Activated T-cell treated with anti-CD3 and anti-CD28 coated beads for 48 hours (primary cell): ENCODE measurements at places on chromosomes 12 and 14.

GRCh38 chr12:26555139-26555538 lies 277.9 kb downstream of the ITPR2 start:
- no peak for DNase-seq

GRCh38 chr12:118521036-118521370 lies 144.6 kb downstream of the SUDS3 start:
- no peak for DNase-seq

GRCh38 chr12:108629824-108630476 lies 3.7 kb downstream of the SELPLG start:
- no peak for DNase-seq

- no peak for DNase-seq
Measured at GRCh38 chr14:90785471-90785870, 30.8 kb downstream of the TTC7B start.

- DNase-seq, result no peak
Measured at GRCh38 chr12:14618983-14619382, 51.3 kb upstream of the PLBD1 start.

DNA sequence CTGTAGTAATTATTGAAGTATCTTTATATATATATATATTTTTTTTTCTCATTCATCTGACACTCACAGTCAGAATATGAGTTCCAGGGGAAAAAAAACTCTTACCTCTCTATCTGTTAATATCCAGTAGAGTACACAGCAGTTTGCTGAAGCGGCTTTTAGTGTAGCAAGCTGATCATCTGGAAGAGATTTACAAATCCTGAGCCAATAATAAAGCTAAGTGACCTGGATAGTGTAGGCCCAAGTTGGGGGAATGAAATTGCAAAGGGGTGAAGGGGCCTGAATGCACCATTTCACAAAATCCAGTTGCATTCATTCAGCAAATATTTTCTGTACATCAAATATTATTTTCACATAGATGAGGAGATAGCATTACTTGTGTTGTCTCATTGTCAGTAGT lies 234.6 kb upstream of the FLRT2 start:
- DNase-seq, result no peak

DNA sequence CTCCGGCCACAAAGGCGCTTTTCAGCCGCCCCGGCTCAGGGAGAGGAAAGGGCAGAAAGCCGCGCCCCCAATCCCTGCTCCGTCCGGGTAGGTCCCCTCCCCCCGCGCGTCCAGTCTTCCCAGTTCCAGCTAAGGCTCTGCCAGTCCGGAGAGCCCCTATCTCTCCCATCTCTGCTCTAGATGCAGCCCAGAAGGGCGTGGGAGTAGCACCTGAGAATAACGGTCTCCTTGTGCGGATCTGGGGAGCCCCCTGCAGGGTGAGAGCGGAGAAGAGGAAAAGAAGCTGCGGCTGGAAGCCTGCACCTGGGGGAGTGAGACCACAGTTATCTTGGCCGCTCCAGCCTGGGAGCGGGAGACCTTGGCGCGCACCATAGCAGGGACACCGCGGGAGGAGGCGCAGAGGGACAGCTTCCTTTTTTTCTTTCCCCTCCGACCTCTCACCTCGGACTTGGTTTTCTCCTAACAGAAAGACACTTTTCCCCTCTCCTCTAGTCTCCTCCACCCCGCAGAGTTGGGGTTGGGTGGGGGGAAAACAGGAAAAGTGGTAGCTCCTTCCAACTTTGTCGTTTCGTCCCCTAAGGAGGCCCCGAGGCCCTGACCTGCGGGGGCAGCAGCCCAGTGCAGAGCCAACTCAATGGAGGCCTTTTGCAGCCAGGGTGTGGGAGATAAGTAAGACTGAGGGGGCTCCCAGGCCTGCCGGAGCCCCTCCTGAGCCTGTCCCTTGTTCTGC lies 2.4 kb downstream of the DHH start:
- peak; percentile 56 for DNase-seq

DNA sequence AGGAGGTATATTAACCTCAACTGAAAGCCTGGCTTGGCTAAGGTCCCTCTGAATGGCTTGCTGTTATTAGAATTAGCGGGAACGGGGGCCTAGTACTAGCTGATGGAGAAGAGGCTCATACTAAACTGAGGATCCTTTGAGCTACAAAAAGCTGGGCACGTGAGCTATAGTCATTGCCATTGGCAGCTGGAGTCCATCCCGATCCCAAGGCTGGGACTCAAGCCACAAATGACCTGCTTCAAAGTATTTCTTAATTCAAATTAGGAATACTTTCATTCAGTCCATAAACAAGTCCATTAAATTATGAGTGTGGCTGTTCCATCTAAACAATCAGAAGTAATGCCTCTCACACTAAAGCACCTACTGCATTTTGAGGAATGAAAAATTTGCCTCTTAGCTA lies 114.5 kb downstream of the DACT1 start:
- DNase-seq, result no peak

DNA sequence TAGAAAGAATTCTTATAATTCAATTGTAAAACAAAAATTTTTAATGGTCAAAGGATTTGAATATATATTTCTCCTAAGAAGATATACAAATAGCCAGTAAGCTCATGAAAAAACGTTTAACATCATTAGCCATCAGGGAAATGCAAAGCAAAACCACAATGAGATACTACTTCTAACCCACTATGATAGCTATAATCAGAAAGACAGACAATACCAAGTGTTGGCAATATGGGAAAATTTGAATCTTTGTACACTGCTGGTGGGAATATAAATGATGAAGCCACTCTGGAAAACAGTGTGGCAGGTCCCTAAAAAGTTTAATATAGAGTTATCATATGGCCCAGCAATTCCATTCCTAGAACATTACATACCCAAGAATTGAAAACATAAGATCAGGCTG lies 25.4 kb downstream of the RALGAPA1 start:
- DNase-seq, result no peak

DNA sequence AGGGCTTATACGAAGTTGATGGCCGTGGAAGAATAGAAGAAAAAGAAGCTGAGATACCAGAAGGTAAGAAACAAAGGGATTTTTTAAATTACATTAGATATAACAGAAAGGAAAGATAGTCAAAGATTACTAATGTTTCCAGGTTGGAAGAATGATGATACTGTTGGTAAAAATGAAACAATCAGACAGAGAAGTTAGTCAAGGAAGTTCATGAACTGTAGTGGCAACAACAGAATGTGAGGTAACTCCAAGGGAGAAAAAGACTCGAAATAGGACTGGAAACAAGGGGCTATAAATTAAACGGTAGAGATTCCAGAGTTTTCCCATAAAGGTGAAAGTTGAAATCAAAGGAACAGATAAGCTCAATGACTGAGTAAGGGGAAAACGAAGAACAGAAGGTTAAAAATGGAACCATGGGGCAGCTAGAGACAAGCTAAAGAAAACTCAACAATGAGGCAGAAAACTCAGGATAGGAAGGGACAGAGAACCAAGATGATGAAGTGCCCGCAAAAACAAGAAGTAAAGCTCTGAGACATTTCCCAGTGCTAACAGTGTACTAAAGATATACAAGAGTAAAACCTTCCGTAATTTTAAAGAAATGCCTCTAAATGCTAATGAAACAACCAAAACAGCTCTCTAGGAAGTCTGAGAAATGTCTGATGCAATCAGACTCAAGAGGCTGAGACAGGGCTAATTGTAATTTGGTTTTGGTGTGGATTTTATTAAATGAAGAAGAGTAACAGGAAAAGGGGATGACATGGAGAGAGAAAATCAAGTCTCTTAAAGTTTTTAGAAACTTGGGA lies 70.0 kb downstream of the PPP2R5E start:
- DNase-seq, result no peak
